ENCODE measurements at places on chromosomes 7 and 10.
A peak's percentile ranks its signal among the peaks of the same experiment; 100 is the strongest.

DNA sequence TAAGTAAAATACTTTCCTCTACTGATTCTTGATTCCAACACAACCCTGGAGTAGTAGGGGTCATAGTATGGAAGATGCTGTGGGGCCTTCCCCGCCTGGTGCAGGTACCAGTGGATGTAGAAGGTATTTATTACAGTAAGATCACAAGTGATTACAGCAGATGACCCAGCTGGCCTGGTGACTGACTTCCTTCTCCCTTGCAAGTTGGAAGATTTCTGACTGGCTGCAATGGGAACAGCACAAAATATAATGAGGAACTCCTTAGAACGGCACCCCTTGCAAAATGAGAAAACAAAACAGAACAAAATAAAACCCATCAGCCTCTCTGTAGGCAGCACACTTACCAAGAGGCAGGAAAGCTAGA, 61.7 kb upstream of the TARP start:
- peak; percentile 26 for DNase-seq

GRCh38 chr10:129643266-129643665, 176.2 kb downstream of the MGMT start:
- DNase-seq, result no peak

GRCh38 chr7:144588559-144589051, 185.1 kb upstream of the NOBOX start:
- DNase-seq, result no peak

- no peak for DNase-seq
Measured at GRCh38 chr10:103630156-103630555, 136.7 kb downstream of the NEURL1 start.

DNA sequence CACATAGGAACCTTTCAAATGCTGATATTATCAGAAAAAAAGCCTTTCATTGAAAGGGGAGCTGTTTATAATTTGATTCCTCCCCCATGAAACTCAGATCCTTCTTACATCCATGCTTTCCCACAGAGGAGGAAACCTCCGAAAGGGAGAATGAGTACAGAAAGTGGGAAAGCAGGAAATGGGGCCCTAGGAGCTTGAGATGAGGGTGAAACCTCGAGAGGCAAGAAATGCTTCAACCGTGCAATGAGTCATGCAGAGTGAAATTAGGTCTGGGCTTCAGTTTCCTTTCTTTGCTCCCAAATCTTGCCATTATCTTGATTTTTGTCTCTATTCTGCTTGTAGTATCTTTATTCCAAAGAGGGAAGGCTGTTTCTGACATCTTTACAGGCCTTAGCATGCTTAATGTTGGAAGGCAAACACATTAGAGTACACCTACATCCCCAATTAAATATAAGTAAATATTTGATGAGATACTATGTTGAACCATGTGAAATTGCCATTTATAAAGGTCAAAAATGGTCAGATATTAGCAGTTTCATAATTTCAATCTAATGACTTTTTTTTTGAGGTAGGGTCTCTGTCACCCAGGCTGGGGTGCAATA, 79.1 kb downstream of the NAMPT start:
- DNase-seq, result no peak

DNA sequence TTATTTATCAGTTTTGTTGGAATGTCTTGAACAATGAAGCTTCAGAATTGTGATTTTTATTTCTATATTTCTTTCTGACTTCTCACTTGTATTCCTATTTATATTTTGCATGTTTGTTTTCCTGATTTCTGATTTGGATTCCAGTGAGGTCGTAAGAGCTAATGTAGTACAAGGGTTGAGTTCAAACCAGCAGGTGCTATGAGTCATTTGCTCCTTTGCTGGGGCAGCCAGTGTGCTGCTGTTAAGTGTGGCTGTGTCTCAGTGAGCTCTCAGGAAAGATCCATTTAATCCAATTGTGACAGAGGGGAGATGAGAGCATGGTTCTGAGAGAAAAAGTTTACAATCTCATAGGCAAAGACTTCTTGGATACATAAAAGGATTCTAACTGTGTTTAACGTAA, 48.6 kb downstream of the MCU start:
- DNase-seq, result no peak

DNA sequence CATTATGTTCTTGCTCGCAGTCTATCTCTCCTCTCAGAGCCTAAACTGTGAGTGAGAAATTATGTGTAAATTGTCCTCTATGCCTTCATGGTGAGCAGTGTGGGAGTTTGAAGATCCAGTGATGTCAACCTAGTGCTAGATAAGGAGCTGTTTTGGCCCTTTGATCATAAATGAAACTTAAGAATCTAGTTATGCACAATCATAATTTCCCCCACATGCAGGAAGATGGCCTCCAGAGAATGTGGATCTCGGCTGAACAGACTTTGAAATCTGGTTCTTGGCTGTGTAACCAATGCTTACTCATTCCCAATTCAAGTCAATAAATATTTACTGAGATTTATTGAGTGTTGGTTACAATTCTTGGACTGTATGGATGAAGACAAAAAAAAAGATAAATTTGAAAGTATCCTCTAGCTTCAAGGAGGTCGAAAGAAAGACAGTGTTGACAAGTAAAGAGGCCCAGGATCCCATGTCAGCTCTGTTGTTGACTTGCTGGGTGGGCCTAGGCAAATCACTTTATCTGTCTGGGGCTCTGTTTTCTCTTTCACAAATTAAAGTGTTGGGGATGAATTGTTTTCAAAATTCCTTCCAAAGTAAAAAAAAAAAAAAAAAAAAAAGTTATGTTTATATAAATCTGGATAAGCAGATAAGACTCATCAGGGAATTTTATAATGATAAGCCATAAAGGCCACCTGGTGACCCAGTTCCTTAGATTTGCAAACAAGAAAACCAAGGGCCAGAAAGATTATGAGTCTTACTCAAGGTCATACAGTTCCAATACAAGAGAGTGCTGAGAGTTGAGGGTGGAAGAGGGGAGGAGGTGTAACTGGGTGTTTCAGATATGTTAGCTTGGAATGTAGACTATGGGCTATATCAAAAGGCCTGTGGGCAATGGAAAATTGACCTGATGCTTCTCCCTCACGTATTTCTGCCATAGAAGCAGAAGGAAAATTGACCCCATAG, 969.9 kb downstream of the KCNMA1 start:
- DNase-seq, result no peak

GRCh38 chr7:16919440-16919839, 37.7 kb upstream of the AGR3 start:
- no peak for DNase-seq

DNA sequence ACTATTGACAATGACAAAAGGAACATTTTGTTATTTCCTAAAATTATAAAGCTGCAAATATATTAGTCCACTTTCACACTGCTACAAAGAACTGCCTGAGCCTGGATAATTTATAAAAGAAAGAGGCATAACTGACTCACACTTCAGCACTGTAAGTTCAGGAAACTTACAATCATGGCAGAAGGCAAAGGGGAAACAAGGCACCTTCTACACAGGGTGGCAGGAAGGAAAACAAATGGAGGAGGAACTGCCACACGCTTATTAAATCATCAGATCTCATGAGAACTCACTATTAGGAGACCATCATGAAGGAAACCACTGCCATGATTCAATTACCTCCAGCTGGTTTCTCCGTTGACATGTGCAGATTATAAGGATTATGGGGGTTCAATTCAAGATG, 203.1 kb downstream of the TPK1 start:
- no peak for DNase-seq

DNA sequence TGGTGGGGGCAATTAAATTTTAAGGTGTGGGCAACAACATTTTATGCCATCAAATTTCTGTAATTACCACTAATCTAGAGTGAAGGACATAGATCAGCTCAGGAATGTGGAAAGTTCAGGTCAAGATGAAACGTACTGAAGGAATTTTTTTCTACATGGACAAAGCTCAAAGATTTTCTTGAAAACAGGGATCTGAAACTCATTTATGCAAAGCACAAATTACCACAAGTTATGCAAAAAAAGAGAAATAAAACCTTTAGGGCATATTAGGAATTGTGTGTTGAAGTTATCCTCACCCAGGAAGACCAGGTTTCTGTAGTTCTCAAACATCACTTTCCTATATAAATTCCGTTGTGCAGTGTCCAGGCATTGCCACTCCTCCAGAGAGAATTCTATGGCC, 18.9 kb downstream of the ZNF680 start:
- no peak for DNase-seq

- peak; percentile 6 for DNase-seq
Measured at GRCh38 chr7:41002741-41003610, 699.9 kb downstream of the INHBA start.

- no peak for DNase-seq
Measured at GRCh38 chr10:792792-793100, 103.3 kb upstream of the DIP2C start.

DNA sequence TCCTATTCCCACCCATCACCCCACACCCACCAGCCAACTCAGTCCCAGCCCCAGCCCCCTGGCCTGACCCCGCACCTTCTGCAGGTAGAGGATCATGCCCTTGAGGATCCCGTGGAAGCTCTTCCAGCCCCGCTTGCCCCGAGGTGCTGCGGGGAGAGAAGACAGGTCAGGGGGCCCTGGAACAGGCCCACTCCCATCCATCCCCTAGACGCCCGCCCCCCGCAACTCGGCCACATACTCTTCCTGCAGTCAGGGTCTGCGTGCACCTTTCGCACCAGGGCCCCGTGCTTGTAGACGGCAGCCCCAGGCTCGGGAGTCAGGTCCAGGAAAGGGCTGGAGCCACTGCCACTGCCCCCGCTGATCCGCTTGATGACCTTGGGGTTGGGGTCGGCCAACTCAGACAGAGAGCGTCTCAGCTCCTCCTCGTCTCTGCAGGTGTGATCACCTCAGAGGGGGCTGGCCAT, 9.6 kb downstream of the NFKB2 start:
- DNase-seq, result no peak
